SW 1271 (cell line): ENCODE measurements at places on chromosomes 16 and 17.

DNA sequence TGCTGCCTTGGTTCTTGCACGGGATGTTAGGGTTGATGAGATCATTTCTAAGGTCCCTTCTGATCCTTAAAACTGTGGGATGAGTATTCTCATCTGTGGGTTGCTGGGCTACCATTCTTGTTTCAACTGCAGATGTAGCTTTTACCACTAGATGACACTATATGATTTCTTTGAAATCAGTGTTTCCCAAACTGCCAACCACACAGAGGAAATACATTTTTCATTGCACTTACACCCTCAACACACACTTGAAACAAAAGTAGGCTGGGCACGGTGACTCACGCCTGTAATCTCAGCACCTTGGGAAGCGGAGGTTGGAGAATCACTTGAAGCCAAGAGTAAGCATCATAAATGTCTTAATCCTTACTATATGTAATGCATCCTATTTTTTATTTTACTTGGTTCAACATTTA is 15.3 kb downstream of the LCMT1 start:
- DNase-seq = peak; percentile 59

DNA sequence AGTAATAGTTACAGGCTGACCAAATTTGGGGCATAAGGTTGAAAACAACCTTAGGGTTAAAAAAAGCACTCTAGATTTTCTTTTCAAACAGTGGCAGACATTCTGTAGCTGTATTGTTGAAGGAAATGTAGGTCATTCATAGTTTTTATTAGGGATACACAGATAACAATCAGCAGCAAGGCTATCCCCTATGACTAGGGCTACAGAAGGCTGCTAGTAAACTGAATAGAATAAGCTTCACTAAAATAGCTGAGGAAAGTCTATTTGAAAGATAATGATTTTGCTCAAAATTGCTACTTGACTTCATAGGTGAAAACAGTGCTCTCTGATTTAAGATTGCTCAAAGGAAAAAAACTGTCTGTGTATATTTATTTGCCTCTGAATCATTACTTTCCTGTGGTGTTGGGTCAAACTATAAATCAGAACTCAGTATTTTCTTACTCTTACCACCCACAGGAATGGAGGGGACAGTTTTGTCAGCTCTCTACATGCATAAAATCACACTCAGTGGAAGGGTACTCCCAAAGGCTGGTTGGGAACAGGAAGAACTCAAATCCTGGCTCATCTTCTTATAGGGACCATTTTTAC is 24.8 kb downstream of the RPGRIP1L start:
- DNase-seq = no peak

DNA sequence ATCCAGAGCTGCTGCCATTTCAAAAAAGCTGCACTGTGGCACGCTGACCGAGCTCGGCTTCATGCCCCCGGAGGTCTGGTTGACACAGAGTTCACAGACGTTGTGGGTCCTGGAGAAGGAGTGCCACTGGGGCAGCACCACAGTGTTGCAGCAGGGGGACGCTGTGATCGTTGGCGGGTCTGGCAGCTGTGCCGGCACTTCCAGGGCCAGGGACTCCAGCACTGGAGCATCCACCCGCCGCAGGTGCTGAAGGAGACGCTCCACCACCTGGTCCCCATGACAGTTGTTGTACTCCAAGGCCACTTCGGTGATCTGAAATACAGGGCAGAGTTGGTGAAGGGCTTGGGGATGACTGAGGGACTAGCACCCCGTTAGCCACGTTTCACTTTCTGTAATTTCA is 23.5 kb downstream of the SNN start:
- no peak for DNase-seq

- DNase-seq = no peak
Observed at GRCh38 chr17:65449495-65449894, 112.0 kb downstream of the AXIN2 start.

GRCh38 chr16:86727131-86727530 is 148.8 kb downstream of the FOXL1 start:
- no peak for DNase-seq
